ENCODE measurements at places on chromosomes 1 and 21.

- DNase-seq = no peak
Observed at GRCh38 chr21:38300141-38300578, 43.4 kb downstream of the KCNJ15 start.

GRCh38 chr1:200279810-200280411 lies 129.9 kb downstream of the ZNF281 start:
- DNase-seq = peak; percentile 24

DNA sequence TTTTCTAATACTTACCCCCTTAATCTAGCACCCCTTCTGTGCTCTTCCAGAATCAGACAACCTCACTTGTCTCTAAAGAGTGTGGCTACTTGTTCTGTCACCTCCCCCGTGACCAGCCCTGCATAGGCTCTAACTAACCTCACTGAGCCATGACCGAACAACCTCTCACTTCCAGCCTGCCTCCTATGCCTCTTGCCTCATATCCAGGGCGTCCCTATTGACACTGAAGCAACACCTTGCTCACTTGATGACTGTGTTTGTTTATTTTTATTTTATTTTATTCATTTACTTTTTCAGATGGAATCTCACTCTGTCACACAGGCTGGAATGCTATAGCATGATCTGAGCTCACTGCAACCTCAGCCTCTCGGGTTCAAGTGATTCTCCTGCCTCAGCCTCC lies 235.1 kb upstream of the B3GALT2 start:
- no peak for DNase-seq

- DNase-seq = no peak
Observed at GRCh38 chr1:11474826-11475225, 4.1 kb upstream of the DISP3 start.

DNA sequence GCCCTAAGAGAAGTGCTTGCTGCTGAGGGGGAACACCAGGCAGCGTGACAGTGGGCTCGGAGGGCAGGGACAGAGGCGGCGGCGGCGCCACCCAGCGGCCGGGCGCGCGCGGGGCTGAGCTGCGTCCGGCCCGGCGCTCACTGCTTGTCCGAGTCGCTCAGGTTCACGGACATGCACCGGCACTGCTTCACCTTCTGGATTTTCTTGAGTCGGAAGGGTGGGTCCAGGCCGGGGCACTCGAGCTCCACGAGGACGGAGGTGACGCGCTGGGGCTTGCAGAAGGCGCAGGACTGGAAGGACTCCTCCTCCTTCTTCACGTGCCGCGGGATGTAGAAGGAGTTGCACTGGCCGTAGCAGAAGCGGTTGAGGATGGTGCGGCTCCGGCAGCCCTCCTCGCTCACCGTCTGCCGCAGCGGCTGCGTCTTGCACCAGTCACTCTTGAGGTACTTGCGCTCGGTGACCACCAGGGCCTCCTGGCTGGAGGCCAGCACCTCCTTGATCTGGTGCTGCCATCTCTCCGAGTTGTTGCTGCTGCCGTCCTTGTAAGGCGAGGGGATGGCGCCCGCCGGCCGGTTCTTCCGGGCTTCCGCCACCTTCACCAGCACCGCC lies 119.0 kb downstream of the GREM2 start:
- no peak for DNase-seq

- no peak for DNase-seq
Observed at GRCh38 chr1:113784104-113784779, 25.0 kb upstream of the PHTF1 start.

DNA sequence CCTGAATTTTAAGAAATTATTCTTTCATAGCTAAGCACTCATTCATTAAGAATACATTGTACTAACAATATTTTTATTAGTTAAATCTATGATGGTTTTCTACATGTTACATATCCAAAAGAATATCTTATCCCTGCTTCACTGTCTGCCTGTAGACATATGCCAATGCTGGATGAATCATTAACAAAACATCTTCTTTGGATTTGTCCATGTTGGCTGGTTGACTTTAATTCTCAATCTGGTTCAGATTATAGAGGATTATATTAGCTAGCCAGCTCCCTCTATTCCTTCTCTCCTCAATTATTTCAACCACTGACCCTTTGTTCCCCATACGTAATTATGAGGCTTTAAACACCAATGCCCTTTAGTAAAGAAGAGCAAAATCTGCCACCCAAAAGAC lies 138.9 kb upstream of the DMRTA2 start:
- no peak for DNase-seq

GRCh38 chr1:155050560-155051341 lies at the start of gene ADAM15:
ADAM15 (plus strand) TSS chr1:155051316; CDS start chr1:155051387, 71 bp downstream.
- DNase-seq = peak; percentile 60

GRCh38 chr1:117537291-117537920 lies 68.4 kb upstream of the TENT5C start:
- no peak for DNase-seq

DNA sequence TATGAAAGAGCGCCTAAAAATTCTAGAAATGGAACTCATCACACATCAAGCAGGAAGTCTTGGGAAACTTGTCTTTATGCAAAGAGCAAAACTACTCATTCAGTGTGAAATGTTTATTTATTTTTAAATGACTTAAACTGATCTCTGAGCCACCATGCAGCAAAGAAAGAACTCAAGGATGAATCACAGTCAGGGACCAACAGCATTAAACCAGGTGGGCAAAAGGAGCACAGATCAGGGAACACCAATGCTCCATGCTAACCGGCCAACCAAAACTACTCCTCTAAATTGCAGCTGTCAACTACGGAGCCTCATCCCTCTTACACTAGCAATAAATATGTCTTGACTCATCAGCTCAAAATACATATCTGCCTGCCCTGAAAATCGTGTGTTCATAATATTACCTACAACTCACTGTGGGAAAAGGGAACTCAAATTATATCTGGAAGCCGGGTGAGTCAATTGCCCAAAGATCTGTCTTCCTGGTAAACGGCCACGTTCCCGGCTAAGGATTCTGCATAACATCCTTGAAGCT lies 129.2 kb downstream of the PTPN14 start:
- DNase-seq = no peak

GRCh38 chr1:86774305-86775295 lies 70.2 kb downstream of the SH3GLB1 start:
- peak; percentile 77 for DNase-seq

- DNase-seq = no peak
Observed at GRCh38 chr21:46149205-46149901, 6.0 kb downstream of the FTCD start.

- DNase-seq = no peak
Observed at GRCh38 chr1:117339866-117340700, 27.2 kb upstream of the MAN1A2 start.

GRCh38 chr1:220757441-220757840 lies 9.3 kb downstream of the MTARC2 start:
- DNase-seq = no peak

GRCh38 chr1:3229081-3229725 lies 160.2 kb downstream of the PRDM16 start:
- no peak for DNase-seq

GRCh38 chr1:166390366-166391033 lies 223.7 kb upstream of the FAM78B start:
- no peak for DNase-seq

DNA sequence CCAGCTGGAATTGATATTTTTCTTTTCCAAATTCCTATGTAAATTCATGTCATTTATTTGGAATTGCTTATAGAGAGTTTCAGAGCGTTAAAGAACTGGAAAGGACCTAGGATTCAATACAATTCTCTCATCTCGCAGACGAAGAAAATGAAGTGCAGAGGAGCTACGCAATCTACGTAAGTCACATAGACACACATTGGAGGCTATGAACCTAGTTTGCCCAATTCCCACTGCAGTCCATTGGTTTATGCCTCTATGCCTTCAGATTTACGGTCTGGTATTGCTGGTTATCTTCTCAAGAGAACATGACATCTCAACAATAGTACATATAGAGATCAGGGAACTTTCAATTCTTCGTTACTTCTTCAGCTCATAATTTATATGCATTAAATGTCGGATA lies 971 bp upstream of the RNF2 start:
- DNase-seq = no peak

GRCh38 chr1:102858695-102859094 lies 249.6 kb downstream of the COL11A1 start:
- no peak for DNase-seq

Data from head of caudate nucleus (tissue), 42 donors.